Stimulated activated CD8-positive, alpha-beta memory T cell treated with anti-CD3 and anti-CD28 coated beads, Interleukin-7, amount 100 ng/mL, for 48 hours (primary cell): ENCODE measurements at places on chromosomes 1 and 21.

DNA sequence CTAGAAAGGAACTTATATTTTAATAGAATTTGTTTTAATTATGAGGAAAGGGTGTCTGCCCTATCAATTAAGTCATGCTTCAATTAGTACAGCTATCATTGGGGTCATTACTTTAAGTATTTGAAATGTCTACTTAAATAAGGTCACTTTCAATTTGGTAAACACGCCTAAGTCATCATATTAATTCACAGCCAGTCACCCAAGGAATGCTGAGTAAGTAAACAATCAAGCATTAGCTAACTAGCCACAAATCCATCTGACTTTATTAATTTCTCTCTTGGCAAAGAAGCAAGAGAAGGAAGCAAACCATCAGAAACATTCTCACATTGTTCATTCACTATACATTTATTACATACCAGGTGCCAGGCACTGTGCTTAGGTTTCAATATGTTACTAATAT, 1.2 kb upstream of the LRRC52 start:
- DNase-seq = no peak

- DNase-seq = no peak
These were observed 20.5 kb upstream of the FRRS1 start for GRCh38 chr1:99786751-99787501.

GRCh38 chr1:43273708-43274107, 3.9 kb downstream of the TMEM125 start:
- DNase-seq = no peak

GRCh38 chr21:32806810-32807386, 35.3 kb upstream of the PAXBP1 start:
- DNase-seq = peak; percentile 40

DNA sequence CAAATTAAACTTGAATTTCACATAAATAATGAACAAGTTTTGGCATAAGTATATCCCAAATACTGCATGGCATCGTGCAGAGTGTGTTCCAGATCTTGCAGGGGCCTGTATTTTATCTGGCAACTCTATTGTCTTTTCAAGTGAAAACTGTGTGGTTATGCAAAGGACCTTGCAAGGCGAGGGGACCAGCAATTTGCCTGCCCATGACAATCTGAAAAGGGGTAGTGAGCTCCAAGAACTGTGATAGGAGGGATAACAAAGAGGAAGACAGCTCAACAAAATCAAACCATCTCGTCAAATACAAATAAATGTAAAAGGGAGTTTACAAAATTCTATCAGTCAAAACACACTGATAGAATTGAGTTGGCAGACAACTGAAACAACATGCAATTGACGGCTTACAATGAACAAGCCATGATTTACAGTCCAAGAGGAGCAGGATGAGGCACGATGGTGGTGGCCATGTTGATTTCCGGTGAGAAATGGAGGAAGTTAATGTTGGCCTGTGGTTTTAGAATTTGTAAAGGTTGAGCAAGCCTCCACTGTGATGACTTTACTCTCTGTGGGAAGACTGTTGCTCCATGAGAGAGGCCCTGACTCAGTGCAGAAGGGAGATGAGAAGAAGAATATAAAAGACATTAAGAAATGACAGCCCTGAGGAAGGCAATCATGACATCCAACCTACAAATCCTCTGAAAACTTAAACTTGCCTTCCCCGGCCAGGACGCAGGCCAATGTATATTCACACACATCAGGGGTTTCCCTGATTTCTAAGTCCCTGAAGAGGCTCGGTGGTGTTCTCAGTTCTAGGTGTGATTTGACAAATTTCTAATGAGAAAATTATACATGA, 132.2 kb downstream of the ADSS2 start:
- DNase-seq = peak; percentile 54

DNA sequence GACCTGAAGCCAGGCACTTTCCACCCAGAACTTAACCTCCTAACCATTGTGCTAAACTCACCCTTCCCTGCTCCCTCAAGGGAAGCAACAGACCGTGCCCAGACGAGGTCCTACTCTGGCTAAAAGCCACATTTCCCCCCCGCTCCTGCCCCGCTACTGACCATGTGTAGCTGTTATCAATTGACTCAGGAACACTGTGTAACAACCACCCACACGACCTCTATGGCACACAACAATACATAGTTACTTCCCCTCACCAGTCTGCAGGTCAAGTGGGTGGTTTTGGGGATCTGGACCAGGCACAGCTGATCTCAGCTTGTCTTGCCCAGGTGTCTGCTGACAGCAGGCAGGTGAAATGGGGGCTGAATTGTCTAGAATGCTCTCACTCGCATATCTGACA, 40.1 kb downstream of the CAMK2N1 start:
- DNase-seq = no peak

DNA sequence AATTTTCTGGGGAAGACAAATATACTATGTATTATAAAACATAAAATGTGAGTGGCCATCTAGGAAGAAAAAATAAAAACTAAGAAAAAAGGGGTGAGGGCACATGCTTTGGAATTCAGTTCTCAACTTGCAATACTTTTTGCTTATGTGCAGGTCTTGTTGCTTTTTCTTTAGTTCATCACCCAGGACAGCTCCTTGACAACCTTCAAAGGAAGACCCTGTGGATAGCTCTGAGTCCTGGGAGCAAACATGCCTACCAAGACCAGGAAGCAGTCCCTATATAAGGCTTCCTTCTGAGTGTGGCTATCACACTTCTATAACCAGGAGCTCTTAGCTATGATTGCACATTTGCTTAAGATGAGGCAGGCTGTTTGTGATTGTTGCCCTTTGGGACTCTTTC, 78.0 kb downstream of the WDR64 start:
- no peak for DNase-seq

DNA sequence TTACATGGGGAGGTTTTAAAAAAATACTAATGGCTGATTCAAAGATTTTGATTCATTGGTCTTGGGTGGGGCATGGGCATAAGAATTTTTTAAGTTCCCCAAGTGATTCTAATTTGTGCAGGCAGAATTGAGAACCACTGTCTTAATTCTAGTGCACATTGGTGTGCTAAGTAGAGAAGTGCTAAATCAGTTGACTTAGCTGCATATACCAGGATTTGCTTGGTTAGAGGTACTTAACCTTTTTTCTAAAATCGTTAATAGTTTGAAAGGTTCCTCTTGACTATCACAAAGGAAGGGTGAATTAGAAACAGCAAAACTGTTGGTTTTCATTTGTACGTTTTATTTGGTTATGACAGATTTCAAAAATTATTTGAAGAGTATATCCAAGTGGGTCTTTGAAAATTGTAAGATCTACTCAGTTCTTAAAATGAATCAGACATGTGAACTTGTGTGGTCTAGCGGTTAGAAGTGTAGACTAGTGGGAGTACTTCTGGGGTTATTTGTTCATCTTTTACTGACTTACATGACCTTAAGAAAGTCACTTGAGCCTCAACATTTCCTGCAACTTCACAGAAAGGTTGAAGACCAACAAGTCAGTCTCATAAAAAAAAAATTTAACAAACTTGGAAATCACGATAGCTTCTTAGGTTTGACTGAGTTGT, 66.7 kb downstream of the RPAP2 start:
- DNase-seq = no peak

GRCh38 chr1:216600730-216601609, 122.3 kb downstream of the ESRRG start:
- DNase-seq = no peak

- DNase-seq = no peak
These were observed 213.8 kb downstream of the DUSP10 start for GRCh38 chr1:221527886-221528624.

DNA sequence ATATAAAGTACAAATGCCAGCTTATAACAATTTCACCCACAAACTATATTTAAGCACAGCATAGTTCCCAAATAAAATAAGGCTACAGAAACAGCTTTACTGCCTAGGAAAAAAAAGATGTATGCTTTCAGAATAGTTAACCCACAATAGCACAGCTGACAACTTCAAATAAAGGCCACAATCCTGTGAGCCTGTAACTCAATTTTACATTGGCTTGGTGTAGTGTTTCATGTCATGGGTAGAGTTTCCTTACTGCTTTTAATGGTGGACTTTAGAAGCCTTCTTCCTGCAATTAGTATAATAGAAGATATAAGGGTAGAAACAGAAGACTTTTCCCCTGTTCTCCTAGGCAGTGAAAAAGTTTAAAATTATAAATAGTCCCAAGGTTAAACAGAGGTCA, 44.3 kb upstream of the ZC3H11B start:
- no peak for DNase-seq

DNA sequence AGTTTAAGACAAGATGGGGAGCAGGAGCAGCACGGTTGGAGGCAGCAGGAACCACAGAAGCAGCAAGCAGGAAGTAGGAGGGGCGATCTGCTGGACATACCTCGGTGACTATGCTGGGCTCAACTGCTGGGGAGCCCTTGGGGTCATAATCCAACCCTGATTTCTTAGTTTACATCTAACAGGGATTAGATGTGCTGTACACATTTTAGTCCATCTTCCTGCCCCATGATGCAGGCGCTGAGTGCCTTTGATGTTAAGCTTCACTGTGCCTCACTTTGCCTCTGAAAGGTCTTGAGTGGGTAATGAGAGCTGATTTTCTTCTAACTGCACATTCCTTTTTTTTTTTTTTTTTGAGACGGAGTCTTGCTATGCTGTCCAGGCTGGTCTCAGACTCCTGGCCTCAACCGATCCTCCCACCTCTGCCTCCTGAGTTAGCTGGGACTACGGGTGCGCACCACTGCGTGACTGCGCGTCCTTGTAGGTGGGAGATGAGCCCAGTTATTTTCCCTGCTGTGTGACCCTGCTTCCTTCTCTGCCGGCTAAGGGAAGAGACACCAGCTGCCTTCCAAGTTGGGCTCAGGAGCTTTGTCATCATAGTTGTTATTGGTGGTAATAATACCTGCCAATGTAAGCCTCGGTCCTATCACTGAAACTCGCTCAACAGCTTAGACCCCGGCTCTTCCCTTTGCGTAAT, 1.1 kb upstream of the RCAN3 start:
- DNase-seq = no peak

DNA sequence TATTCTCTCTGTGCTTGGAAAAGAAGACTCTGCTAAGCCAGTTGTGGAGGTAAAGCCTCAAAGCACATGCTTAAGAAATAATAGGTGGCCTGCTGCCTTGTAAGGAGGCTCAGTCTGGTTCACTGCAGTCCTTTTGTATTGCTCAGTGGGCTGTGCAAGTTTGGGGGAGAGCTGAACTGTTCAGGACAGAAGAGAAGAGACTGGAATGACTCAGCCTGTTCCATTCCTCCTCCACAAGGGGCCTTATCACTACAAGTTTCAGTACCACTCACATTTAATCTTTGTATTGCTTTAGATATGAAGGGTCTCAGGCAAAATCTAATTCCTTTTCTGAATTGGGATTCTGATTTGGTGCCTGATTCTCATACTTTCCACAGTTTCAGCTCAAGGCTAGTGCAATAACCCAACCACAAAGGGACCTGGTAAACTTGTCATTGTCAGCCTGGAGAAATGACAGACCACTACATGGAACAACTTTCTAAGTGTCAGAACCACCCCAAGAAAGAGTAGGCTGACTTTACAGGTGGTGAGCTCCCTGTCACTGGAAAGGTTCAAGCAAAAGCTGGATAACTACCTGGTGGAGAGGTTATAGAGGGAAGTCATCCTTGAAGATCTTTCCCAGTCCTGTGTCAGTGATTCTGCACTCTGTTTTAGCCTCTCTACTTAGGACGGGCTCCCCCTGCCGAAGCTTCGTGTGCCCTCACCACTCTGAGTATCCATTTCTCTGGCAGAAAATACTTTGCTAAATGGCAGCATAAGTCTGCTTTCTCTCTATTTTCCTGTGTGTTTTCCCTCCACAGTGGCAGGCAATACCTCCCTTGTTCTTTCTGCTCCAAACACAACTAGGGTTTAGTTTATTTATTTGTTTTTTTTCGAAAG, 162.9 kb upstream of the GJB5 start:
- no peak for DNase-seq

- DNase-seq = no peak
These were observed 18.8 kb downstream of the EIF2D start for GRCh38 chr1:206593351-206593925.

DNA sequence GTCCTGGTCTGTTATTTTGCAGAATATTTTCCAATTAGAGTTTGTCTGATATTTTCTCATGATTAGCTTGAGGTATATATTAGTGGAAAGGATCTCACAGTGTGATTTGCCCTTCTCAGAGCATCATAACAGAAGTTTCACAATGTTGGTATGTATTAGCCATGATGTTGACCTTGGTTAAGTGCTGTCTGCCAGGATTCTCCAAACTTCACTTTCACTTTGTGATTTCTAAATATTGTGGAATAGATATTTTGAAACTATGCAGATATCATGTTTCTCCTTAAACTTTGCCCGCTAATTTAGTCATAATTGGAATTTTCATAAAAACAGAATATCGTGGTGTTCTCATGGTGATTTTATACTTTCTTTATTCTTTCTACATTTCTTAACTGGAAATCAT, 98.0 kb upstream of the DEPDC1 start:
- no peak for DNase-seq

DNA sequence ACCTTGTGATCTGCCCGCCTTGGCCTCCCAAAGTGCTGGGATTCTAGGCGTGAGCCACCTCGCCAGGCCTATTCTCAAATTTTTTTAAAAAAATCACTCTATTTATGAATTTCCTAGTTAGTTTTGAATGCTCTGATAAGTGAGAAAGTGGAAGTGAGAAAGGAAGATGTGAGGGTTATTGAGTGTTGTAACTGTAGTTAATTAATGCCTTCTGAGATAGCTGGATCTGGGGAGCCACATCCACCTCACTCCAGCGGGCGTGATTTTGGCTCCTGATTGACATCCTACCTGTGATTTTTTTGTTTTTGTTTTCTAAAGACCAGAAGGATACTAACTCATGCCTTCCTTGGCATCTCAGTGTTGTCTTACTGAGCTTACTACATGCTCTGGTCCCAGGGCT, 65.6 kb downstream of the ST3GAL3 start:
- DNase-seq = no peak

- DNase-seq = no peak
These were observed 530 bp upstream of the TIPRL start for GRCh38 chr1:168178227-168178637.

- DNase-seq = no peak
These were observed 30.6 kb downstream of the ELK4 start for GRCh38 chr1:205601205-205601604.

- no peak for DNase-seq
These were observed 42.7 kb downstream of the TAS1R2 start for GRCh38 chr1:18816808-18817207.

DNA sequence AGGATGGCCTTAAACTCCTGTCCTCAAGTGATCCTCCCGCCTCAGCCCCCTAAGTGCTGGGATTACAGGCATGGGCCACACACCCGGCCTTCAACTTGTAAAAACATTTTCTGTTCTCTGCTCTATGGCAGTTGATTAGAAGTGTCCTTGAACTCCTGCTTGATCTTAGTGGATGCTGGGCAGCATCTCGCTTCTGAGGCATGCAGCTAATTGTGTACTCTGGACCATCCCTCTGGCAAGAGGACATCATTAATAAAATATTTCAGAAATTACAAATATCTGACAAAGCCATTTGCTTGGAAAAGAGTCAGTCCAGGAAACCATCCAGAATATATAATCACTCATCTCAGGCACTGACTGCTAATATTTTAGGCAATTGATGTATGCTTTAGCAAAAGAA, 8.1 kb downstream of the NGF start:
- DNase-seq = no peak

DNA sequence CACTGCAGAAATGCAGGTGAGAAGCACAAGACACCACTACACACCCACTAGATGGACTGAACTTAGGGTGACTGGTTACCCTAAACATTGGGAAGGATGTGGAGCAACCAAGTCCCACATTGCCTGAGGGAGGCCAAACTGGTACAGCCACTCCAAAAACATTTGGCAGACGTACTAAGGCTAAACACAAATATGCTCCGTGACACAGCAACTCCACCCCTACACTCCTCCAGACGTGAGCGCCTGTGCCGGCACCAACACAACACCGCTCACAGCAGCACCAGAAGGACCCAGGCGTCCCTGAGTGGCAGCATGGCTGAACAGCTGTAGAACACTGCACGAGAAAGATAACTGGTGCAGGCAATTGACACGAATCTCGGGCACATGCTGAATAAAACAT, 14.7 kb downstream of the PTTG1IP start:
- no peak for DNase-seq
